ENCODE measurements at places on chromosomes 5 and 9.
A peak's percentile ranks its signal among the peaks of the same experiment; 100 is the strongest.

DNA sequence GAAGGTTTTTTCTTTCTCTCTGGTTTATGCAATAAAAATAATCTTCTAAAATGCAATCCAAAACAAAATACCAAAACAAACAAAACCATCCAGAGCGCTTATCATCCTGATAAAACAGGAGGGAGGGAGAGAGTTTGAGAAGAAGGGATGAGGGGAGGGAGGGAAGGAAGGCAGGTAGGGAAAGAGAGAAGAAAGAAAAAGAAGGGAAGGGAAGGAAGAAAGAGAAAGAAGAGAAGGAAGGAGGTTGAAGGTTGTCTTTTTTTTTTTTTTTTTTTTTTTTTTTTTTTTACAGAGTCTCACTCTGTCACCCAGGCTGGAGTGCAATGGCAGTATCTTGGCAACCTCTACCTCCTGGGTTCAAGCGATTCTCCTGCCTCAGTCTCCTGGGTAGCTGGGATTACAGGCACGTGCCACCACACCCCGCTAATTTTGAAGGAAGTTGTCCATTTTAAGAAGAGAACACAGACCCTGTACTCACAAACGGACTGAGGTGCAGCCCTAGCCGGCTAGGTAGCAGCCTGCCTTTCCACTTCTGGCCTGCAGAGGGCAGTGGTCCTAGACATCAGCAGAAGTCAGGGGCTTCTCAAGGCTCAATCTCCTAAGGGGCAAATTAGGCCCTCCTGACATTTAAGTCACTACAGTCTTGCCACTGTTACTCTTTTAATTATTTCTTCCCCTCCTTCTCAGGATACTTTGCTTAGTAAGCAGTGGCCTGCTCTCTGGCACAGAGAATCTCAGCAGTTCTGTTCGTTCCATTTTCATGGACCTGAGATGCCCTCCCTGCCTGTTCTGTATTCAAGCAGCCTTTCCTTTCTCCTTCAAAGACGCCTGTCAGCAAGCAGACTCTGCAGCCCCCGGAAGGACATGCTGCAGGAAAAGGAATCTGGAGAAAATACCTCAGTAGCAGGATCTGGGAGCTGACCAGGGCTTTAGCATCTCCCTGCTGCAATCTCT is 76.4 kb downstream of the EPB41L4B start:
- DNase-seq, result peak; percentile 32

- no peak for DNase-seq
Measured at GRCh38 chr9:111099199-111100008, 61.1 kb upstream of the LPAR1 start.

- DNase-seq, result no peak
Measured at GRCh38 chr5:72308853-72309191, 11.2 kb downstream of the MRPS27 start.

DNA sequence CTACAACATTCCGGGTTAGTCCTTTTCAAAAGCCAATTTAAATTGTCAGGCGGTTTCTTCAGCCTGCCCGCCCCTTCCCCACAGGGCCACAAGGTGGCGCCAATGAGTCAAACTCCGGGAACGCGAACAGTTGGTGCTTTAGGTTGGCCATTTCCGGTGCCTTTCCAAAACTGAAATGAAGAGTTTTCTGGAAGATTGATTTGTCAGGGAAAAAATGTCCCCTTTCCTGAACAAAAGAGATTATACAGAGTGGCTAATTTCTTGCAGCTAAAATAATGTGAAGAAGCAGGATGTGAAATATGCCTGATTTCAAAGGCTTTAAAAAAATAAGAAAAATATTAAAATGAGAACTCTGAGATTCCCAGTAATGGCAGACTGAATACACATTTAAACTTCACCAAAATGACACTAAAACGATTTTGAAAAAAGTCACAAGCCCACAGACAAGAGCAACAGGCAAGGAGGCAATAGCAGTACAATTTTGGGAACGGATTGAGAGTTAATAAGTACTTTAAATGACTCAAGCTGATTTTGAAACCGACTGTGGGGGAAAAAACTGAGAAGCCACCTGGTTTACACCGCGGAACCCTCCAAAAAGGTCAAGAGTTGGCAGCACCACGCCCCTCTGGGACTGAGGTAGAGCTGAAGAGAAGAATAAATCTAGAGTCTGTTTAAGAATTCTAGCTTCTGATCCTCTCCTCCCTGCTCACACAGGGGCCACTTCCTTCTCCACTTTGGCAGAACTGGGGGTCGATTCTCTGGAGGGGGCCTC is 45.7 kb downstream of the SLC46A2 start:
- DNase-seq, result peak; percentile 82

DNA sequence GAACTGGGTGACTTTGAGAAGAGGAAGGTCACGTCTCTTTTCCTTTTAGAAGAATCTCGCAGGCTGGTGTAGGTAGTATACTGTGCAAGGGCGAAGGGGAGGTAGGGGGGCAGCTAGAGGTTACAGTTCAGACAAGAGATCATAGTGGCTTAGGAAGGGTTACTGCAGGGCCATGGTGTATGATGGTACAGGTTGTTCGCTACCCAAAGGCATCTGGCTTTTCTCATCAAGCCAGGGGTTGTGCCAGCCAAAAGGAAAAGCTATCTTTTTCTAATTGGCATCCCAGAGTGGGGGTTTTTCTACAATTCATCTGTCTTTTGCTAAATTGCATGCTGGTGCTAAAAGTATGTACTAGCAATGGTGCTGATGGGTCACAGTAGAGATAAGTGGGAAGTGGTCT is 22.8 kb downstream of the MAMDC2 start:
- no peak for DNase-seq

- no peak for DNase-seq
Measured at GRCh38 chr5:89337-90286, 2.4 kb upstream of the PLEKHG4B start.

GRCh38 chr5:73370640-73371583 is 77.7 kb downstream of the FOXD1 start:
- DNase-seq, result no peak

DNA sequence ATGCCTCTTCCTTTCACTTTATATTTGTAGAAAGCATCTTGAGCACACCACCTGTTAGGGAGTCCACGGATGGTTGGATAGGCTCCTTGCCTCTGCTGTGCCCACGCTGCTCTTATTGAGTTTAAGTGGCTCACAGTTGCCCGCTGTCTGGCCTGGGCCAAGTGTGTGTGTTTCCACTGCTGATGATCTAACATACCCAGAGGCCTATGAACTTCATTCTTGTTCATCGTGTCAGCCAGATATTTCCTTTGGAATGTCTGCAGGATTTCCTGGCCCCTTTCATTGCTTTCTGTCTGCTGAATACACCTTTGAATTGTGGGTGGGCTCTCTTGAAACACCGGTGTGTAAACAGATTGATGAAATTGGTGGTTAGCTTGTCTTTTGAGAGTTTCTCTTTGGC is 46.6 kb downstream of the MVB12B start:
- DNase-seq, result no peak

Measured in thymus (tissue), 14 donors.